ENCODE measurements at places on chromosomes 6 and 20.

DNA sequence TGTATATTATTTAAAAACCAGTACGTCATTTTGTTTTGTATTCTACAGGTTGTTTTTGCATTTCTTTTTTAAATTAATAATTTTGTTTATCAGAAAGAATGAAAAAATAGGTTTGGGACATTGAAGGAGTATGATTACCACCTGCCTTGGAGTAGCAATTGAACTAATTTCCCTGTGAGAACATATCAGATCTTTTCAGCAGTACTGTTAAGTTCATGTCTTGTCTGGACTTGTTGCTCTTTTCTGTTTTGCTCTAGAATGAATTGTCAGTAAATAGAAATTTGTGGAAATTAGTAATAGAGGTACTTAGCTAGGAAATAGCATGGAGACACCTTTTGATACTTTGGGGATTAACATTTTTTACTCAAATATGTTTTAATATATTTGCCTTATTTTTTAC, 24.3 kb downstream of the HSF2 start:
- DNase-seq: no peak

- DNase-seq: peak; percentile 12
Observed at GRCh38 chr6:78910591-78911171, 43.3 kb downstream of the IRAK1BP1 start.

GRCh38 chr6:79494841-79495240, 42.4 kb downstream of the LCA5 start:
- DNase-seq: no peak

- DNase-seq: no peak
Observed at GRCh38 chr6:130575971-130576370, 210.2 kb downstream of the TMEM200A start.

DNA sequence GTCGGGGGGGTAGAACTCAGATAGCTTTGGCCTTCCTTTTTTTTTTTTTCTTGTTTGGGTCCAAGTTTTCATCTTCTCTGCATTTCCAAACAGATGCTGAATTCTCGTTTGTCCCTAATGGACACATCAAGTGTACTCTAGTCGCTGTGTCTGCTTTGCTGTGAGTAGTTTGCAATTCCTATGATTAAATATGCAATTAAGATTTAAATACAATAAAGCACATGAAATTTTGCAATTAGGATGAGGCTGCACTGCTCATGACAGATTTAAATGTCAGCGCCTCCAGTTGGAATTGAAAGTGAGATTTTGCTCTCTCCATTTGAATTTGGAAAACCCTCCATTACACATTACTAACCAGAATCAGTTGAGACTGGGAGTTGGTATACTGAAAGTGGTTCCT, 70.4 kb downstream of the PFDN4 start:
- DNase-seq: no peak

- DNase-seq: no peak
Observed at GRCh38 chr6:139271056-139271455, 20.7 kb downstream of the TXLNB start.

GRCh38 chr20:23632711-23633573, 4.8 kb downstream of the CST3 start:
- no peak for DNase-seq

DNA sequence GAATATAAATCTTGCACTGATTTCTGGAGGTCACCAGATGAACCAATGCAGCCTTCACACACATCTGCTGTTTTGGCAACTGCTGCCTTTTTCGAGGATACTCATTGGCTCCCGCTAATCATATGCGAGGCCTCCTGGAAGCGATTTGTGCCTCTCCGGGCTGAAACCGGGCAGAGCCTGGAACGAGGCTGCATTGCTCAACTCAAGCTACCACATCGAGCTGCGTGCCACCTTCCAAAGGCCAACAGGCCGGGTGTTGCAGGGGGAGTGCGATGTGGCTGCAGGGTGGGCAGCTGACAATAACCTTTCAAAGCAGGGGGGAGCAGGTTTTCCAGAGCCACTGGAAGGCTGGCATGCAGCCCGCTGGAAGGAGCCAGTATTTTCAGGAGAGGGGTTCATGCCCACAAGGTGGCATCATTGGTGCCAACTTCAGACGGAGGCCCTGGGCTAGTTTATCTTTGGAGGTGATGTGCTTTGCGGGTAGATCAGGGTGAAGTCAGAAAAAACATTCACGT, 122.6 kb upstream of the IFNGR1 start:
- no peak for DNase-seq

DNA sequence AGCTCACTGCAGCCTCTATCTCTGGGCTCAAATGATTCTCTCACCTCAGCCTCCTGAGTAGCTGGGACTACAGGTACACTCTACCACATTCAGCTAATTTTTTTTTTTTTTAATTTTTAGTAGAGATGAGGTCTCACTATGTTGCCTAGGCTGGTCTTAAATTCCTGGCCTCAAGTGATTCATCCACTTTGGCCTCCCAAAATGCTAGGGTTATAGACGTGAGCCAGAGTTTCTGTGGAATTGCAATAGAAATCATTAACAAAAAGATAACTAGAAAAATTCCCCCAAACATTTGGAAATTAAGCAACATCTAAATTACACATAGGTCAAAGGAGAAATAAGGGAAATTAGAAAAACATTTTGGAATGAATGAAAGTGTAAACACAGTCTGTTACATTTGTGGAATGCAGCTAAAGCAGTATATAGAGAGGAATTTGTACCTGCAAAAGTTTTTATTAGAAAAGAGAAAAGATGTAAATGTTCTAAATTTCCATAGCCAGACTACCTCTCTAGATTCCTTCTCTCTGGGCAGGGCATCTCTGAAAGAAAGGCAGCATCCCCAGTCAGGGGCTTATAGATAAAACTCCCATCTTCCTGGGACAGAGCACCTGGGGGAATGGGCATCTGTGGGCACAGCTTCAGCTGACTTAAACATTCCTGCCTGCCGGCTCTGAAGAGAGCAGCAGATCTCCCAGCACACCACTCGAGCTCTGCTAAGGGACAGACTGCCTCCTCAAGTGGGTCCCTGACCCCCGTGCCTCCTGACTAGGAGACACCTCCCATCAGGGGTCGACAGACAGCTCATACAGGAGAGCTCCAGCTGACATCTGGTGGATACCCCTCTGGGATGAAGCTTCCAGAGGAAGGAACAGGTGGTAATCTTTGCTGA, 51.3 kb downstream of the ATRN start:
- DNase-seq: no peak

- no peak for DNase-seq
Observed at GRCh38 chr6:102581378-102582124, 1188.0 kb downstream of the GRIK2 start.

GRCh38 chr20:24465730-24466129, 3.7 kb upstream of the SYNDIG1 start:
- DNase-seq: no peak

GRCh38 chr20:38878866-38879265, 47.4 kb upstream of the FAM83D start:
- peak; percentile 45 for DNase-seq

- no peak for DNase-seq
Observed at GRCh38 chr6:86595641-86596040, 341.7 kb upstream of the HTR1E start.

DNA sequence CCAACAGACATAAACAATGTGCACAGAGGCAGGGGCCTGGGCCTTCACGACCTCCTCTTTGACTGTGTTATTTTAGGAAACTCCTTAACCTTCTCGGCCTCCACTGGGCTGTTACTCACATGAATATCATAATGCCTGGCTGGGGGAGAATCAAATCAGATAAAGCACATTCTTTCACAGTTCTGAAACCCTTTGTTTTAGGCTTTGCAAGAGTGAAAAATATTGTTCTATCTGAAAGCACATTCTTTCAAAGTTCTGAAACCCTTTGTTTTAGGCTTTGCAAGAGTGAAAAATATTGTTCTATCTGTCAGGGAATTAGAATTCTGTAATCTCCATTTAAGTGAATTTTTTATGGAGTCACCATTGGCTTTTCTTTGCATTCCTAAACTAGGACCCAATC, 50.7 kb upstream of the SYNDIG1 start:
- DNase-seq: no peak
